ENCODE measurements at places on chromosomes 5 and 9.

- H3K4me3 ChIP-seq, result no peak overlapping the region
- DNase-seq, result no peak
- no peak overlapping the region for H3K27ac ChIP-seq
- no peaks in the 10 kb centered on the region for H3K4me1 ChIP-seq
Observed at GRCh38 chr9:126708178-126708577, 94.5 kb downstream of the LMX1B start.

DNA sequence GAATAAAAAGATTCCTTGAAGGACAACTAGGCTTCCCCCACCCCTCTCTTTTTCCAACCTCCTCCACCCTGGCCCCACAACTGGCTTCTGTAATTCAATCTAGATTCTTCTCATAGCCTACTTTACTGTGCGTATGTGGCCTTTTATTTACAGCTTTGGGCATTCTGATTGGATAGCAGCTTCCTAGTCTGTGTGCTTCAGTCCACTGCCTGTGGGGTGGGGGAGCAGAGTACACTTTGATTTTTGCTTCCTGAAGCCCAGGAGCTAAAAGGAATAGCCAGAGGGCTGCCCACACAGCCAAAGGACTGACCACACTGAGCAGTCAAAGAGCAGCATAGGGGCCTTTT, 30.4 kb downstream of the RUSC2 start:
- peak overlapping the region; percentile 75 for H3K27ac ChIP-seq
- no peak overlapping the region for H3K4me3 ChIP-seq
- no peaks in the 10 kb centered on the region for H3K27me3 ChIP-seq
- H3K4me1 ChIP-seq, result peaks cover 35% of the 10 kb centered on the region
- no peaks in the 10 kb centered on the region for H3K36me3 ChIP-seq

DNA sequence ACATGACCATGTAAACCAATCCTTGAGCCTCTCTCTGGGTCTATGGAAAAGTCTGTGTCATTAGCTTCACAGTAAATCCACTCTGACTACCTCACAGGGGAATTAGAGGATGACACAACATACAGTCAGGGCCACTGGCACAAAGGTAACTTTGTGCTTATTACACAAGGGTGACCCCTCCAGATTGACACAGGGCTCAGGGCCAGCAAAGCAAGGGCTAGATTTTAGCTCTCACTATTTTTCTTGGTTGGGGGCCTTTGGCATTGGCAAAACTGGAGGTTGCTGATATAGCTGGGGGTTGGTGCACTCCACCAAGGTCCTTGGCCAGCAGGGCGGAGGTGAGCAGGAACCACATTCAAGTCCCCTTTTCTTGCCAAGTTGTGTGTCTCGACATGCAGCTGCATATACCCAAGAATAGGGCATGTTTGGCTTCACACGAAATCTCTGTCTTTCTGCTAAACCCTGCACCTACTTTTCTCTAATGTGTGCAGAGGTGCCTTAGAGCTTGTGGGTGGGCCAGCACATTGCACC, 15.2 kb upstream of the OSMR start:
- H3K36me3 ChIP-seq, result no peaks in the 10 kb centered on the region
- no peak for DNase-seq
- H3K4me1 ChIP-seq, result no peaks in the 10 kb centered on the region
- no peaks in the 10 kb centered on the region for H3K27me3 ChIP-seq
- H3K27ac ChIP-seq, result no peak overlapping the region

DNA sequence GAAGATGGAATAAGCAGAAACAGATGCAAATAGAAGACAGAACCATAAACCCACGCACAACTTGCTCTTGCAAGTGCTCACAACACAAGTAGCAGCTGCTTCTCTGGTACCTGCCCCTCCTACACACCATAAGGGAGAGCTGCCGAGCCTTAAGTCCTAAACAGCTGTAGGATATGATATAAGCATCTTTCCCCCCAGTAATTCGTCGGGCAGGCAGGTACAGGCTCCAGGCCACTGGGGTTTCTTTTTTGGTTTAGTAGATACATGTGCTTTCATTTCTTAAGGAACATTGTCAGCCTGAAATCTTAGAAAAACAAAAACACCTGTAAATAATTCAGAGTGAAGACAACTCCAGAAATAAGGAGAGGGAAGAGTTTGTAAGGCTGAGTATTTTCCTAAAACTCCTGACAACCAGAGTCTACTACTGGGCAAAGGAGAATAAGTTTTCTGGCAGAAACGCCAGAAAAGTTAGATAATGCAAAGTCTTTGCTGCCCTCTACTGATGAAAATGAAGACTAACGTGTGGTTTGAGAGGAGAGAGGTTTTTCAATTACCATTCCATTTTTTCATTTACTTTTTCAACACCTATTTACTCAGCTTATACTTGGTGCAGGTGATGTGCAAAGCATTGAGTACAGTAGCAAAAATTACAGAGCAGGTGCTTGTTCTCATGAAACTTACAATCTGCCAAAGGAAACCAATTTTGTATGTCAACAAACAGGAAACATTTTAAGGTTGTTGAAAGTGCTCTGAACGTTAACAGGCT, 20.1 kb upstream of the TCERG1 start:
- no peak overlapping the region for H3K27ac ChIP-seq
- DNase-seq, result no peak
- no peaks in the 10 kb centered on the region for H3K27me3 ChIP-seq
- no peaks in the 10 kb centered on the region for H3K4me1 ChIP-seq
- H3K36me3 ChIP-seq, result no peaks in the 10 kb centered on the region

Measured in uterus (tissue), 4 donors.